ENCODE measurements at places on chromosomes 2 and 18. TPM values are rescaled to one million over a fixed set of nuclear protein-coding genes. Genes with fewer than 3 reads are reported as not detected.

DNA sequence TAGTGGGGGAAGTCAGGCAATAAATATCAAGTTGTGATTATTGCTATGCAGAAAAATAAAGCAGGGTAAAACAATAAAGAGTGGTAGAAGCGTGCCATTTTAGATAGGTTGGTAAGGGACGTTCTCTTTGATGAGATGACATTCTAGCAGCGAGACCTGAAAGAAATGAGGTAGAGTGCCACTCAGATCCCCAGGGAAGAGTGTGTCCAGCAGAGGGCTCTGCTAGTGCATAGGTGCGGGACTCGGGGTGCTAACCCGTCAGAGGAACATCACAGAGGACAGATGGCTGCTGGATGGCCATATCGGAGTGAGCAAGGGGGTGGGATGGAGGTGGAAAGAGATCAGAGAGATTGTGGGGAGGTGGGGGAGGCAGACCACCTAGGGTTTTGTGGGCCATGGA, 16.3 kb upstream of the GTF2A1L start:
- DNase-seq: no peak

DNA sequence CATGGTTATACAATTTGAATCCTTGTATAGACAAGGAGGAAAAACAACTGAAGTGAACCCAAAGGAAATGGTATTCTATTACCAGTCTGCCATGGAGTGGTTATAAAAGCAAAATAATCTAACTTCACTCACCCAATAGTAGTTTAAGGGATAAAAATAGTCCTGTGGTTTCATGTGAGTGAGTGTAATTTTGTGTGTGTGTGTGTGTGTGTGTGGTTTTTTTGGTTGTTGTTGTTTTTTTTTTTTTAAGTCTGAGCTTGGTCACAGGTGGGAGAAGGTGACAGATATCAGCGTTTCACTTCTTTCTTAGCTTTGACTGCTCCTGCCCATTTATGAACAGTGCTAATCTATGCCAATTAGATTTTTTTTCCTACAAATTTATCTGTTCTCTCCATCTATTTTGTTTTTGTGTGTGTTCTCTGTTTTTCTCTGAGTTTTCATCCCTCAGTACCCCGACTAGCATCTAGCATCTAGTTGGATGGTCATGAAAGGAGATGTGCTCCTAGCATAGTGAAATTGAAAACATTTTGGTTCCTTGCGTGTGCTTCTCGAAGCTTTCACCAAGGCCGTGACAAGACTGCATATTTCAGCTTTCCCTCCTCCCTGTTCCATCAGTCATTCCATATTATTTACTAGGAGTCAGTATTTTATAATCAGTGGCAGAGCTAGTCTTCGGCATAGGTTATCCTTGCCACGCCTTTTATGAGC, 200.1 kb upstream of the DTNA start:
- DNase-seq: no peak

DNA sequence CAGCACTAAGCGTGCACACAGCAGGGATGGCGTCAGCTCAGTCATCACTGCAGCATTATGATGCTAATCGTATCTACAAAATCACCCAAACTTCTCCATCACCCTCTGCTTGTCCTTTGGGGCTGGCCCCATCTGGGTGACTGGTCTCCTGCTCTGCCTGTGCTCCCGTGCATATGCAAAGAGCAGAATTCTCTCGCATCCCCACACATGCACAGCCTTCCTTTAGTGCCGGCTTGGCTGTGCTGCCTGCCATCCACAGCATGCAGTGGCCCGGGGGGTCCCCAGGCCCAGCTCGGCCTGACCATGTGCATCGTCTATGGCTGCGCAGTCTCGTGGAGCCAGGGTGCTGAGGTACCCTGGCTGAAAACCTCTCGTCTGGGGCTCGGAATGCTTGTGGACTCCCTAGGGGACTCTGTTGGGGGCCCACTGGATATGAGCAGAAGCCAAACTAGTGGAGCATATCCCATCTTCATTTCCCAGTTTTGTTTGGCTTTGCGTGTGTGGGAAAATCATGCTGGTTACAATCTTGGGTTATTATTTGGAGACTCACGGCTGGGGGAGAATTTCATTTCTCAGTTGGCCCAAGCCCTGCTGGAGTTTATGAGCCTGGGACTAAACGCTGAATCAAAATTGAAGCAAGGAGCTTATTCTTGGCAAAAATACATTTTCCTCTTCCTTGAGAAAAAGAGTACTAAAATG, 70.9 kb upstream of the HS6ST1 start:
- DNase-seq: peak; percentile 61

CAPN14 gene
- total RNA-seq: under 0.01 TPM

- no peak for DNase-seq
These were observed 208.4 kb upstream of the TMEM200C start for GRCh38 chr18:6103741-6104140.

DNA sequence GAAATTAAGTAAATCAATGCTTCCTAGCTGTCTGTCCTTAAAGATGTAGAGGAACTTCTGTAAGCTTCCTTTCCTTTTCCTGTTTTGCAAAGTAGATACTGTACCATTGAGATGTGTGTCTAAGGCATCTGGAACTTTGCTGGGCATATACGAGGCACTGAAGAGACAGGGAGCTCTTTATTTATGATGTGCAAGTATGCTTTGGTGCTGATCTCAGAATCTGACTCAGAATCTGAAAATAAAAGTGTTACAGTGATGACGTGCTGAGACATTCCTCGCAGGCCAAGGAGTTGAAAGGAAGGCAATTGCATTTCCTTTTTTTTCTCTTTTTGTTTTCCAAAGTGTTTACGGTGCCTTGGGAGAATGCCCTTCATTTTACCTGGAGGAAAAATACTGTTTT, 230.9 kb upstream of the RGPD4 start:
- DNase-seq: peak; percentile 9

- peak; percentile 88 for DNase-seq
These were observed 318.7 kb upstream of the NCKAP5 start for GRCh38 chr2:133886735-133887675.

CHRNA1 gene
- not detected for total RNA-seq

WNT10A gene
- total RNA-seq: not detected

All from osteoblast (primary cell).